ENCODE measurements at places on chromosomes 2 and 18.

DNA sequence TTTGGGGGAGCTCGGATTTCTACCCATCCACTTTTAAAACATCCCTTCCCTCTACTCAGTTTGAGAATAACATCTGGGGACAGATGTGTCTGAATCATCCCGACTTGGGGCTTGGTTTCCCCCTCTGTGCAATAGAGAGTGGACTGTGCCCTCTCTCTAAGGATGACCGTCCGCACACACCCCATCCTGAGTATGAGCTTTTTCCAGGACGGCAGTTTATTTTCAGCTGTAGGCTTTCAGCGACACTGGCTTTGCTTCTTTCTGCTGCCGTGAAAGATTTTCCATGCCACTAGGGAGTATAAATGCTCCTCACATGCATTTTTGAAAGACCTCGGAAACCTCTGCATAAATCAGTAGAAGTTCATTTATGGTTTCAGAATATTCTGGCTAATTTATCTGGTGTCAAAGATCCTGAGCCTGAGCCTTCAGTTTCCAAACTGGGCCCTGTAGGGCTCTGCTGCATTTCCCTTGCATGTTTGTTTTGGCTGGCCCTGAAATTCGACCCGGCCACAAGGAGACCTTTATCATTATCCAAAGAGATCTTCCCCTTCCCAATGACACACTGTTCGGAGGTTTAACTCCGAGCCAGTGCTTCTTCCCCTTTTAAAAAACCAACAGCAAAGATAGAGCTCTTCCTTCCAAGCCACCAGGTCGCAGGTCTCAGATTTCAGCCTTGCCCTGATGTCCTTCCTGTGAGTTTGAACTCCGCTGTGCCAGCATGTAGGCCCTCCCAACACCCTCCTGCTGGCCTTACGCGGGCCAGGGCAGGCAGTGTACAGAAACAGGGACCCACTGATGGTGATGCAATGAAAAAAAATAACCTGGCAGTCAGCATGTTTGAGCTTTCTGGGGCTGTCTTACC lies 53.3 kb downstream of the FECH start:
- DNase-seq: no peak

- DNase-seq: no peak
Measured at GRCh38 chr18:64799376-64799775, 650.5 kb upstream of the LINC00305 start.

- DNase-seq: no peak
Measured at GRCh38 chr2:118806797-118807667, 40.4 kb downstream of the EN1 start.

DNA sequence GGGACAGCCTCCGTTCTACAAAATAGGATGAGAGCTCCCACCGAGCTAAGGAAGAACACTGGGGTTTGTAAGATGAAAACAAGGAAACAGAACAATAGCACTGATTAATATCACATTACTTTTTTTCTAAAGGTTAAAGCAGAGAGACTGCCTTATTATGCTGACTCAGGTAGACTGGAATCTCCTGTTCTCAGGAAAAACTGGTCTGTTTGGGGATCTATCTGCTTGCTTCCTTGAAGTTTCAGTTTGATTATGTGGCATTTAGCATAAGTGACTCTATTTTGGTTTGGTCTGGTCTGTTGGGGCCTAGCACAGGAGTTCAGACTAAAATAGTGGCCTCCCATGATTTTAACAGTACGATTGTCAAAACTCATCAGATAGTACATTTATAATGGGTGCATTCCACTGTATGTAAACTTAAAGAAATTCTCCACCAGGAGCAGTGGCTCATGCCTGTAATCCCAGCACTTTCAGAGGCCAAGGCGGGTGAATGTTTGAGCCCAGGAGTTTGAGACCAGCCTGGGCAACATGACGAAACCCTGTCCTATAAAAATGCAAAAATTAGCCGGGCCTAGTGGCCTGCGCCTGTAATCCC lies 64.1 kb upstream of the NDUFV2 start:
- no peak for DNase-seq

- no peak for DNase-seq
Measured at GRCh38 chr2:9002637-9003365, 683 bp downstream of the MBOAT2 start.

DNA sequence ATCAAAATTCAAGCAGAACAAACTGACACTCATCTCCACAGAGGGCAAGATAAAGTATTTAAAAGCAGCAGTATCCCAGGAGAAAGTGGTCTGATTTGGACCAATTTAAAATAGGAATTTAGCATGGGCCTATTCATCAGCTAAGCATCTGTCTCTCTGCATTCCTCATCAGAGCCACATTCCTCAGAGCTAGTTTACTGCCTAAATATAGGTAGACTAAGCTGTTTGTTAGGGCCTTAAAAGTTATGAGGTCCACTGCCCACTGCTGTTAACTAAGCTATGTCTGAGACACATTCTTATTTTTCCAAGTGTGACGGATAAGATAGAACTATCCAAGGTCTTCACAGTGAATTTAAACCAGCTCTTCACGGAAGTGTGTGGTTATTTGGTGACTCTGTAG lies 17.6 kb downstream of the NEB start:
- DNase-seq: no peak

- DNase-seq: no peak
Measured at GRCh38 chr18:31990823-31991222, 27.8 kb upstream of the RNF125 start.

DNA sequence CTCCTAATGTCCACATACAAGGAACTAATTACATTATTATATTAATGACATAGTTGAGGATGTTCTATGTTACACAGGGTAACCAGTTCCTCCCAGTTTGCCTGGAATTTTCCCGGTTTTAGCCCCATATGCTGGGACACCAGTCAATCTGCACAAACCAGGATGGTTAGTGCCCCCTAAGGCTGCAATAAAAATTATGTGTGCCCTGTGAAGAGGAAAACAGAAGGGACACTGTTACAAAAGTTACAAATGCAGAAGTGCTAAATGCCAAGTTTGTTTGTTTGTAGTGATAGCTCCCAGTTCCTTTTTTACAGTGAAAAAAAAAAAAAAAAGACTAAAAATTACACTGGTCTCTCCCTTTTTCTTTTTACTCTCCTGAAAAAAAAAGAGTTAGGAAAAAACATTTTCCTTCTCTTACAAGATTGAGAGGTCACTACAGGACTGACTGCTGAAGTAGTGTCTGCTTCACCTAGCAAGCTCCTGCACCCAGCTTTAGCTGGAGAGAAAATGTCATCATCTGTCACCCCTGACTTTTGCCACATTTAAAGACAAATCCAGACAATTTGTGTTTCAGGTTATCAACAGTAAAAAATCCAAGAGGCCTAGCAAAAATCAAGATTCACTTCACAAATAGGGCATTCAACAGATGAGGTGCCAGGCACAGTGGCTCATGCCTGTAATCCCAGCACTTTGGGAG lies 3.2 kb downstream of the ANKRD44 start:
- no peak for DNase-seq

- DNase-seq: no peak
Measured at GRCh38 chr18:57518533-57518932, 68.0 kb downstream of the FECH start.

GRCh38 chr2:240955306-240956170 lies 42.9 kb upstream of the SNED1 start:
- DNase-seq: no peak

- DNase-seq: no peak
Measured at GRCh38 chr2:38940746-38941145, 51.1 kb downstream of the ARHGEF33 start.

- no peak for DNase-seq
Measured at GRCh38 chr2:65370387-65371073, 61.9 kb downstream of the SPRED2 start.

- DNase-seq: no peak
Measured at GRCh38 chr2:236720974-236721540, 151.4 kb downstream of the ACKR3 start.

DNA sequence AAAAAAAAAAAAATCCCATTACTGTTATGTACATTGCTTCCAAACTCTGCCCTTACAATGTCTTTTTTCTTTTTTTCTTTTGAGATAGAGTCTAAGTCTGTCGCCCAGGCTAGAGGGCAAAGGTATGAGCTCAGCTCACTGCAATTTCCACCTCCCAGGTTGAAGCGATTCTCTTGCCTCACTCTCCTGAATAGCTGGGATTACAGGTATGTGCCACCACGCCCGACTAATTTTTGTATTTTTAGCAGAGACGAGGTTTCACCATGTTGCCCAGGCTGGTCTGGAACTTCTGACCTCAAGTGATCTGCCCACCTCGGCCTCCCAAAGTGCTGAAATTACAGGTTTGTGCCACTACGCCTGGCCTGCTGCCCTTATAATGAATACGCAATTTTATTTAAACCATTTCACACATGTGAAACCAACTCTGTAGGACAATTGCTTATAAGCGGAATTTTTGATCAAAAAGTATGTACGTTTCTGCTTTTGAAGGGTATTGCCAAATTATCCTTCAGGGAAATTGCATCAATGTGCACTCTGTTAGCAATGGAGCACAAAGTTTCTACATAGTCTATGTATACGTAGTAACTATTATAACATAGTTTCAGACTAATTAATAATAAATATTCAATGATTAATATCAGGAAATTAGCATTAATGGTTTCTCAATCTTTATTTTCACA lies 55.7 kb upstream of the ACTR3 start:
- DNase-seq: no peak

GRCh38 chr2:170157025-170157684 lies 20.8 kb upstream of the MYO3B start:
- no peak for DNase-seq

DNA sequence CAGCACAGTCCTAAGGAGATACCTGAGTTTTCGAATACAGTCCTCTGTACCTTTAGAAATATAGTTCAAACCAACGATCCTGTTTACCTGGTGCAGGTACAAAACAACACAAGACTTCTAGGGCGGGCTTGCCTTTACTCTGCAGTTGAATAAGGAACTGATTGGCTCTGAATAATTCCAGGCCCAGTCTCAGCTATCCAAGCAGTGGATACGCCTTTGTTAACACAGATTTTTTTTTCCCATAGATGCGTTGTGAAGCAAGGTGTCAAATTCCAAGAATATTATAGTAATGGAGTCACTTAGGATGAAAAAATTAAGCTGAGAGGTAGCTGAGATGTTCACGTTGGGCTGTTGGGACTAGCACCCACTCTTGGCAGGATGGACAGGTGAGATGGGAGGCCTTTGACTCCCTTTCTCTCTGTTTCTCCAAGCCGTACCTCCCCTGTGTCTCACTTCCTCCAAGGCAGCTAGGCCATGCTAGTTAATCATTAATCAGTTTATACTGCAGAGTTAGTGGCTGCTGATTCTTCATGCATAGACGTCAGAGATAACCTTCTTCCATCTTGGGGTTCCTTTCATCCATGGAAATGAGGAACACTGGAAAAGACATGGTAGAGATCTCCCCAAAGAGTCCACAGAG lies 380.8 kb upstream of the ACVR2A start:
- no peak for DNase-seq

- DNase-seq: no peak
Measured at GRCh38 chr2:235262750-235263149, 231.1 kb upstream of the AGAP1 start.

DNA sequence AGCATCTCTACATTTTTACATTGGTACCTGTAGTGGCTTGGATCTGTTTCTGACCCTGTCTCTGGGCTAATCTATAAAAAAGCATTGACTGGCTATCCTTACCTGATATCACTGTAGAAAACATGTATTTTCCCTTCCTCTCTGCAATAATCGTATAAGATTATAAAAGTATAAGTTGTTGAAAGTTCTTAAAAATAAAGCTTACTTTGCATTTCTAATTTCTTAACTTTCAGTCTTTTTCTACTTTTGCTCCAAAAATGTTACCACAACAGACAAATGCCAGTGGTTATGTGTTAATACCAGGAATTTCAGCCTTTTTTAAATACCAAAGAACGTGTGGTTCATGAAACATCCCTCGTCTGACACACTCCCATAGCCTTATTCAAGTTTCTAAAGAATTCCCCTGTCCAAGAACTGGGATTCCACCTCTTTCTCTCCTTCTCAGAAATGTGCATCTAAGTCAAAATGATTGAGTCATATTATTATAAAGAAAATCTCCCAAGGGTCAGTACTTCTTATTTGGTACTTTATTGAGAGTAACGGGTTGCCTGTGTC lies 28.5 kb upstream of the ACKR3 start:
- no peak for DNase-seq

- no peak for DNase-seq
Measured at GRCh38 chr18:6744816-6745455, 15.4 kb downstream of the ARHGAP28 start.

- DNase-seq: peak; percentile 57
Measured at GRCh38 chr2:197786010-197786877, 1.1 kb upstream of the BOLL start.

DNA sequence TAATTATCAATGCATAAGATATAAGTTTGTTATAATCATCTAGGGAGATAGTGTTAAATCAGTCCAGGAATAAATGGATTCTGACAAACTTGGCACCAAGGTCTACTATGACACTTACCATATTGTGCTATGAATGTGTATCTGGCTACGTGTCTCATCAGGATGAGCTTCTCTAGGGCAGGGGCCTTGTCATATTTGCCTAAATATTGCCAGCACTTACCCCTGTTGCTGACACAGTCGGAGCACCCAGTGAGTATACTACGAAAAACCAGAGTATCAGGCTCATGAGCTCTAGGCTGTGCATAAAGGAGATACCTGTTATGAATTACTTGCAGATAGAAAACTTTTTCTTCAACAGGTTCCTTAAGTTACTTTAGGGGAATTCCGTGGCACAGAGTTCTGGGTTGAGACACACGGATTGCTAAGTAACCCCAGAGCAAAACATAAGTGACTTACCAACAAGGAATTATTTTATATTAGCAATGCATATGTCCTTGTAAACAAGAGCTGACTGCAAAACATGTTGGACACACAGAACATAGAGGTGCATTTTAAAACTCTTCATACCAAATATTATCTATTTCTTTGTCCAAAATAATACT lies 7.7 kb upstream of the TTC39C start:
- no peak for DNase-seq

Measured in CD4-positive, alpha-beta T cell treated with Interleukin-4 for 1 hour (primary cell).